ENCODE measurements at places on chromosomes 11 and 22.

DNA sequence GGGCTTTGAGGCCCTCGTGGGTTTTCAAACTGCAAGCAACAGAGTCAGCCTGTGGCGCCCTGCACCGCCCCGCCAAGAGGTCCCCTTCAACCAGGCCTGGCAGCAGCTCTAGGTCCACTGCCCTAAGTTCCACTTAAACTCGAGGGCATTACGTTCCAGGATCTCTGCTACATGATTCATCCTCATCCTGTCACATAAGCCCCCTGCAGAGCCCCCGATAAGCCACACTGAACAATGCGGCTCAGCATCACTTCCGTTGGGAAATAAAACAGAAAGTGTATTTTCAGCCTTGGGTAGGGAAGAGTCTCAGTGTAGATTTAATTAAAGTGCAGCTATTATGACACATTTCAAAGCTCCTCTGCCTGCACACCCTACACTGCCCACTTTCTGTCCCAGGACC lies 24.6 kb downstream of the SULT4A1 start:
- no peak for DNase-seq

DNA sequence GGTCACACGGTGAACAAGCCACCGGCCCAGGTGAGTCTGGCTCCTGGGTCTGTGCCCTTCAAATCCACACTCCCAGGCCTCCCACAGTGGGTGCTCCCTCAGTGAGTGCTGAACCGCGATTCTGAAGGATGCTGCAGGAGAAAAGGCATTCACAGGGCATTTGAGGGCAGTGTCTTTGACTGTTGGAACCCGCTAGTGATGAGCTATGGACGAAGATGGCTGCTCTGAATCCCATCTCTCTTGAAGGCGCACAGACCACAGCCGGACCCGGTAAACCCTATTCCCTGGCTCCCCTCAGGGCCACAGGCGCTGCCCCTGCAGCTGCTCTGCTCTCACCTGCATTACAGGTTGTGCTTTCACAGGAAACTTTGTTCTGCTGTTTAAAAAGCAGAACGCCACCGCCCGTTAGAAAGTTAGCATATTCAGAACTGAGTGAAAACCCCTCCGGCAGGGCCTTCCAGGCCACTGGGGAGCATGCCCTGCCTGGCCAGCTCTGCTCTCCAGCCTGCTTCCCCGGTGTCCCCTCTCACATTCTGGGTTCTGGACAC lies 3.2 kb downstream of the LRRC32 start:
- no peak for DNase-seq

DNA sequence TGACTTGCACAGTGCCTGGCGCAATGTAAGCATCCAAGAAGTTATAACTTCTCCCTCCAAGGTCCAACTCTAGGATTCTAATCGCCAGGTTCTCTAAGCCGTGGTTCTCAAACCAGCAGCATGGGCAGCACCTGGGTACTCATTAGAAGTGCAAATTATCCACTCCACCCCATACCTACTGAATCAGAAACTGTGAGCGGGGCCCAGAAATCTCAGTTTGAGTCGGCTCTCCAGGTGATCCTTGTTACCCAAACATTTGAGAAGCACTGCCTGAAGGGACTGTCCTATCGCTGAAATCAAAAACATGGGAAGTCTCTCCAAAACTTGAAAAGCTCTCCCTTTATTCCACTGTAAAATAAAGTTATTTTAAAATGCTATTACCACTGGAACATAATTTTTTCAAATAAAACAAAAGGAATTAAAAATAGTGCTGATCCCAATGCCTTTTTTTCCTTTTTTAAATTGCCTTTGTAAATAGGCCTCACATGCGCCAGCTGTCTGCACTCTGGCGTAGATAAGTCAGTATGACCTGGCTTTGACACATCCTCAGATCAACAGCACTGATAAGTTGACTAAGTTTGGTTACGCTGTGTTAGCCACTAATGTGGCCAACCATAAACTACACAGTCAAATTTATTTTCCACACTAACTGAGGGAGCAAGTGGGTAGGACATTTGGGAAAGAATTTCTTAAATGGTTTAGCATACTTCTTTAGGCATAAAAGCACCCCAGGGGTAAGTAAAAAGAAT lies 8.4 kb upstream of the CTR9 start:
- DNase-seq: no peak

GRCh38 chr11:130414107-130415080 lies 14.0 kb downstream of the ADAMTS8 start:
- no peak for DNase-seq

- peak; percentile 71 for DNase-seq
Measured at GRCh38 chr22:45441138-45441537, 27.6 kb downstream of the RIBC2 start.

DNA sequence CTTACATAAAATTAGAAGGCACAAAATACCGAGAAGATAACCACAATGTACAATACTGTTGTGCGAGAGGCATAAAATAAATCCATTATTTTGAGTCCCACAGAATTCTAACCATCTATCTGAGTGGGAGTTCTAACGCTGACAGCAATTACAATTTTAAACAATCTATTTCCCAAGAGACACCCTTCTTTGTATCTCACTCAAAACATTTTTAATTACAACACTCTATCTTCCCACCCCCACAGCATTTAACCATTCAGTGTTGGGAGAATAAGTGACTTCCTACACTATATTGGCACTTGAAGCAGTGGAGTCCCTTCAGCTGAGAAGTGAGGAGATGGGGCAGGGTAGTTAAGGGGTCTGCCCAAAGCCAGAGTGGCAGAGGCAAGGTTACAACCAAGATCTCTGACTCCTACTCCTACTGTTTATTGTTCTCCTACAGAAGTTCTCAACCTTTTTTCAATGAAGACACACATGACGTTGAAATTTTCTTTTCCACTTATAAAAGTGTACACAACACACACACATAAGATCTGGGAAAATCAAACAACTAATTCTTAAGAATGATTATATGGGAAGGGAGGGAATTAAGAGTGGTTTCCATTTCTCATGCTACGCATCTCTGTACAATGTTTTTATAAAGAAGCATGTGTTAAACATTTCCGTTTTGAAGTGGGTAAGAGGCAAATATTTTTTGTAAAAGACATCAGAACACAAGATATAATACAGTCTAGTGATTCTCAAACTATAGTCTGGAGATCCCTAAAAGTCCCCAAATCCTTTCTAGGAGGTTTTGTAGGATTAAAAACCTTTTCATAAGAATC lies 10.9 kb downstream of the SLC25A17 start:
- no peak for DNase-seq

DNA sequence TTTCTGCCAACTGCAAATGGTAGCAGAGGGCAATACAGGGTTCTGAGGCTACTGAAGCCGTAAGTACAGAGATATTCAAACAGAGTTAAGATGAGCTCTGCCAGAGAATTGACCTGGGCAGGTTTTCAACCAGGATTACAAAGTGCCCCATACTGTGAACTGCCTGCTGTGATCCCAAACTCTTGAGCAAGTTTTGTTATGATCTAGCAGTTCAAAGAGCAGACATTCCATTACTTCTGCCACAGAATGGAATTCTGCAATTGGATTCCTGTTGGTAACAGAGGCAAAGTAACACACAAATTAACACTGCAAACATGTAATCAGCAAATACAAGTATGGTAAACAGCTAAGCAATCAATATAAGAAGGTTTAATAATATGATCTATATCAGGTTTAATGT lies 31.2 kb downstream of the ALG9 start:
- no peak for DNase-seq

- DNase-seq: no peak
Measured at GRCh38 chr11:111097191-111097590, 148.3 kb upstream of the POU2AF2 start.

DNA sequence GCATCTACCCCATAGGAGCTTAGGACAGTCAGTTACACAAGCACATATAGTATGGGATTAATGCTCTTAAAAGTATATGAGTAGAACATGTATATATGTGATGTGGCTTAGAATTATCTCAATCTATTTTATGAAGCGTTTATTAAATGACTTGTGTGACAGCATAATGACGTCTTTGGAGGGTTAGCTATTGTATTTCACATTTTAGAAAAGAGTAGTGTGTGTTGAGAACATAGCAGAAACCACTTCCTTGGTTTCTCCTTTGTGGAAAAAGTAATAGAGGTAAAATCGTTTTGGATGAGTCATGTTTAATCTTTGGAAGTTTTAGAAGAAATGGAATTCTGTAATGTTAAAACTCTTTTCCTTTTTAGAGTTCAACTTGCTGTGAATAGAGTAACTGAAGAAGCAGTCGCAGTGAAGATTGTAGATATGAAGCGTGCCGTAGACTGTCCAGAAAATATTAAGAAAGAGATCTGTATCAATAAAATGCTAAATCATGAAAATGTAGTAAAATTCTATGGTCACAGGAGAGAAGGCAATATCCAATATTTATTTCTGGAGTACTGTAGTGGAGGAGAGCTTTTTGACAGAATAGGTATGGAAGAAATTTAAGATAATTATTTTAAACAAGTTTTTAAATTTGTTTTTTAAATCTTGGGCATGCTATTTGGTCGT lies 2.4 kb downstream of the CHEK1 start:
- DNase-seq: no peak

DNA sequence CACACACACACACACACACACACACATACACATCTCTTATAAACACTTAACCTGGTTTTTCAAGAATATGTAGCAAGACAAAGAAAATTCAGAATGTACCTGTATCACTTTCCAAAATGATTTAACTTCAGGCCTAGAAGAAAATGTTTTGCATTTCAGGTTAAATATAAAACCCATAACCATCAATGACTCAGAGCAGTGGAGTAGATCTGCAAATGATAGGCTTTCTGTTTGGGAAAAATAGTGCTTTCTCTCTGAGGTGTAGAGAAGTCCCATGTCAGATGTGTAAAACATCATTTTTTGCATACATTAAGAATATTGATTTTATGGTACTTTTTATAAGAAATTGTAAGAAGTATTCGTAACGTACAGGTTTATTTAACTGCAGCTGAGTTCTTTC lies 116.9 kb downstream of the STK33 start:
- no peak for DNase-seq

DNA sequence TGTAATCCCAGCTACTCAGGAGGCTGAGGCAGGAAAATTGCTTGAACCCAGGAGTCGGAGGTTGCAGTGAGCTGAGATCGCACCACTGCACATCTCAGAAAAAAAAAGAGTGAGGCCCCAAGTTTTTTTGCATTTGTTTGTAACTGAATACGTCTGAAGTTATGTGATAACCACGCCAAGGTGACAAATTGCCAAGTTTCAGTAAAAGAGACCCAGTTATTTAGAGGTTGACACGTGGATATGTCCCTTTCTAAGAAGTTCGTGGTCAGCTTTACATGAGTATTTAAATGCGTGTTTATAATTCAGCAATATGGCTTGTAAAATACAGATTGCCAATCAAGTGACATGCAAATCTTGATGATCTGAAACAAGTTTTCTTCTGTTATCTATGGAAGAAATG lies 8.0 kb downstream of the PPARA start:
- DNase-seq: no peak

DNA sequence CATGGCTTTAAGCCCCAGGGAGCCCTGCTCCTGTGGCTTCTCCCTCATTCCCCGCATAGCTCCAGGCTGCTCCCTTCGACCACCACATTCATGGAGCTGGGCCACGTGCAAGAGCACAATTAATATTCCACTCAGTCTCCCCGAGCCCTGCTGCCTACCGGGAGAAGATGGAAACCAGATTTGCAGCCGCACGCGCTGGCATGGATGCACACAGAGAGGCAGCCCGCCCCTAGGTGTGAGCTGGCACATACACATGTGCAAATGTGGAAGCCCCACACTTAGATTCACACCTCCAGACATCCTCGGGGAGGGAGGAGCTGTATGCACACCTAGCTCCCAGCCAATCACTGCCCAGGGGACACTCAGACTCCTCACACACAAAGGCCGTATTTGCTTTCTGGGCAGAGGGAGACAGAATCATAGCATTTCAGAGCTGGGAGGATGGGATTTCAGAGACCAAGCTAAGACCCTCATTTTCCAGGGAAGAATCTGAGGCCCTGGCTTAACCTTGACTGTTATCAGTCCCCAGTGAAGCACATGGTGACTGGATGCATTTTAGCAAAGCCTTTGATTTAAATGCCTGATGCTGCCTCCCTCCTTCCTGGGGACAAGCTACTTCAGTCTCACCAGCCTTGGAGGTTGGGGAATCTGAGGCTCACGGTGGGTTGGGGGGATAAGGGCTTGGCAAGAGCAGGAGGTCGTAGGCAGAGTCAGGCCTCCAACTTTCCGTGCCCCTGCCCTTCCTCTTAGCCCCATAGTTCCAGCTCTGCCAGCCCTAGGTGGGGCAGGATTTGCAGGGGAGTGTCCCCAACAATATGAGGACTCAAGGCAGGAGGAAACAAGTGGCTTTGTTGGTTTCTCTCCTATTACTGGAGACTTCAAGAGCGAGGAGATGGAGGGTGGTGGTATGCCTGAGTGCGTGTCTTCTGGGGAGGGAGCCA lies 5.3 kb upstream of the CREB3L1 start:
- no peak for DNase-seq

DNA sequence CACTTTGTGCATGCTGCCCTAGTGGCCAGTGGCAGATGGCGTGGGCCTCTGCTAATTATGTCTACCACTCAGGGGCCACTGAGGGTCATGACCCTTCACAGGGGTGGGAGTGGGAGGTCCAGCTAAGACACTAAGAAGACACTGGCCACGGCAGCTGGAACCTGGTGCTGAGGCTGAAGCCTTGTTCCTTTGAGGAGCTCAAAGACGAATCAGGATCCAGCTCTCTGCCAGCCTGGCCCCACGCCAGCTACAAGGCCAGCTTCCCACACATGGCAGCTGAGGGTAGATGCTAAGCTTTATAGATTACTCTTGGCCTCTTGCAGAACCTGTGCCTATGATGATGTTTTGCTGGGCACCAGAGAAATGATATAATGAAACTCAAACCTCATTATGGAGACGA lies 226.3 kb downstream of the DSCAML1 start:
- DNase-seq: peak; percentile 16

GRCh38 chr11:131253656-131254151 lies 116.7 kb upstream of the NTM start:
- no peak for DNase-seq

- no peak for DNase-seq
Measured at GRCh38 chr11:2666828-2667570, 32.8 kb downstream of the KCNQ1OT1 start.

DNA sequence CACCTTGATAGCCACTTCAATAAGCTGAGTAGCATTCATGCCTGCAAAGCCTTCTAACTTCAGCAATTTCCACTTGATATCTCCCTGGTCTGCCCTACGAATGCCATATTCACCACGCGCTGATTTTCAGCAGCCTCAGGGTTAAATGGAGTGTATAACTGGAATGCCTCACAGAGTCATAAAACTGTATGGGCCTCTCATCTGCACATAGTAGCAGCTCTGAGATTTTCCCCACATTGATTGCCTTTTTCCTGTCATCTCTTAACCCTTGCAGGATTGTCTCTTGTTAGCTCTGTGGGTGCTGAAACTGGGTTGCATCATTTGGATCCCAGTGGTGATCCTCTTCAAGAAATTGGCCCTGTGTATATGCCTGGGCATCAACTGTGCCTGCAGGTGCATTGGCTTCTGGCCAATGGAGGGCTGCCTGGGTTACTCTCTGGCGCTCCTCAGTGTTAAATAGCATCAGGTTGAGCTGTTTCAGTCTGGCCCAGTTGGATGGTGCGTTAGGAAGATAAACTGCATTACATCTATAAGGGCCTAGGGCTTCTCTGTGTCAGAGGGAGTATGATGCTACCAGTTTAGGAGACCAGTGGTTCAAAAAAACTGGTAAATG lies 17.4 kb upstream of the GLYATL1 start:
- DNase-seq: peak; percentile 67

- DNase-seq: no peak
Measured at GRCh38 chr11:7473717-7474116, 11.6 kb upstream of the OLFML1 start.

- no peak for DNase-seq
Measured at GRCh38 chr22:24333301-24333700, 62.7 kb downstream of the SPECC1L start.
